ENCODE measurements at places on chromosomes 5 and 9. TPM values are rescaled to one million over a fixed set of nuclear protein-coding genes. Genes with fewer than 3 reads are reported as not detected.
A peak's percentile ranks its signal among the peaks of the same experiment; 100 is the strongest.

DNA sequence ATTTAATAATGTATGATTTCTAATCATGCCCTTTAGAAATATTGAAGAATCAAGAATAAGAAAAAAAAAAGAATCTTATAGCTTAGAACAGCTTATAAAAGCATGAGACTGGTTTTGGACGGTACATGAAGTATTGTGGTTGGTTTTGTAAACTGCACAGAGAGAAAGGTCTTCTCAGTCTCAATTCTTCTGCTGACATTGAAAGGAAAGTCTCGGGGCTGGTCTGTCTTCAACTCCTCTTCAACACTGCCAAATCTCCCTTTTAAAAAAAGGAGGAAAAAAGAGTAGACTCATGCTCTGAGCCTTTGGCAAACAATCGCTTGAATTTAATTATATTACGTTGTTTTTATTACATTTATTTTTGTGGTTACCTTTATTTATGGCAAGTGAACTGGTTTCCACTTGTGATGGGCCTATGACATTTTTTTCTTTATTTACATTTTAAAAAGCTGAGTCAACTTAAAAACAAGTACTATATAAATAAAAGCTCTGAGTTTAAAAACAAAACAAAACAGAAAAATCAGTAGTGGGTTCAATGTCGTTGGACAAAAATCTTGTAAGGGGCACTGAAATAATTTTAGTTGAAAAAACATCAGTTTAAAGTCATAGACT, 32.8 kb upstream of the EBF1 start:
- no peaks in the 10 kb centered on the region for H3K4me1 ChIP-seq
- H3K27me3 ChIP-seq: no peaks in the 10 kb centered on the region
- H3K27ac ChIP-seq: no peak overlapping the region
- no peak for DNase-seq
- H3K36me3 ChIP-seq: no peaks in the 10 kb centered on the region
- H3K4me3 ChIP-seq: no peak overlapping the region

GRCh38 chr9:26058111-26058895, 380.1 kb upstream of the TUSC1 start:
- no peak overlapping the region for H3K4me3 ChIP-seq
- DNase-seq: no peak
- no peaks in the 10 kb centered on the region for H3K4me1 ChIP-seq
- no peaks in the 10 kb centered on the region for H3K36me3 ChIP-seq
- no peak overlapping the region for H3K27ac ChIP-seq

DNA sequence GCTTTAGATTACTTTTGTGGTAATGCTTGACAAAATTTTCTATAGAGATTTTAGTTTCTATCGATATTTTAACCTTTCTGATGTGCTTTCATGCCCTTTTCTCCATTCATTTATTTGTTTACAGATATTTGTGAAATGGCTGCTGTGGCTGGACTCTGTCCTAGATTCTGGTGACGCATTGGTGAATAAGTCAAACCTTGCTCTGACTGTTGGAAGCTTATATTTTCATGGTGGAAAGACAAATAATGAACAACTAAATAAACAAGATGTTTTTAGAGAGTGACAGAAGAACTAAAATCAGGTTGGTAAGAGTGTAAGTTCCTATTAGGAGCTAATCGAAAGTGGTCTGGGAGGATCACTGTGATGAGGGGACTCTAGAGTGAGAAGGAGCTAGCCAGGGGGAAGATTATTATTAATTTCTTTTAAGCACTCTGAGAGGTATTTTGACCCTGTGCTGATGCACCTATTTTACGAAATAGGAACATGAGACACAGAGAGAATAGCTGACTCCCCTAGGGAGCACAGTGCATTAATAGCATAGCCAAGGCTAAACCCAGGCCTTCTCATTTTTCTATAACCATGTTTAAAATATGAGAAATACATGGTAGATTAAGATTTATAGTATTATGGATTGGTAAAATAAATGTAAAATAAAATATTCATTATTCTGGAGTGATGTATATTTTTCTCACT, 411.9 kb upstream of the ARRDC3 start:
- no peaks in the 10 kb centered on the region for H3K36me3 ChIP-seq
- no peak overlapping the region for H3K27ac ChIP-seq
- H3K4me1 ChIP-seq: no peaks in the 10 kb centered on the region
- H3K27me3 ChIP-seq: no peaks in the 10 kb centered on the region
- DNase-seq: no peak

- H3K36me3 ChIP-seq: no peaks in the 10 kb centered on the region
- H3K4me3 ChIP-seq: no peak overlapping the region
- no peak overlapping the region for H3K27ac ChIP-seq
- H3K27me3 ChIP-seq: peaks cover 28% of the 10 kb centered on the region
- no peak for DNase-seq
Observed at GRCh38 chr9:137149942-137150616, 11.1 kb downstream of the GRIN1 start.

- no peak overlapping the region for H3K4me3 ChIP-seq
- DNase-seq: peak; percentile 53
- H3K36me3 ChIP-seq: no peaks in the 10 kb centered on the region
Observed at GRCh38 chr5:62720031-62720441, 141.4 kb downstream of the LRRC70 start.

DNA sequence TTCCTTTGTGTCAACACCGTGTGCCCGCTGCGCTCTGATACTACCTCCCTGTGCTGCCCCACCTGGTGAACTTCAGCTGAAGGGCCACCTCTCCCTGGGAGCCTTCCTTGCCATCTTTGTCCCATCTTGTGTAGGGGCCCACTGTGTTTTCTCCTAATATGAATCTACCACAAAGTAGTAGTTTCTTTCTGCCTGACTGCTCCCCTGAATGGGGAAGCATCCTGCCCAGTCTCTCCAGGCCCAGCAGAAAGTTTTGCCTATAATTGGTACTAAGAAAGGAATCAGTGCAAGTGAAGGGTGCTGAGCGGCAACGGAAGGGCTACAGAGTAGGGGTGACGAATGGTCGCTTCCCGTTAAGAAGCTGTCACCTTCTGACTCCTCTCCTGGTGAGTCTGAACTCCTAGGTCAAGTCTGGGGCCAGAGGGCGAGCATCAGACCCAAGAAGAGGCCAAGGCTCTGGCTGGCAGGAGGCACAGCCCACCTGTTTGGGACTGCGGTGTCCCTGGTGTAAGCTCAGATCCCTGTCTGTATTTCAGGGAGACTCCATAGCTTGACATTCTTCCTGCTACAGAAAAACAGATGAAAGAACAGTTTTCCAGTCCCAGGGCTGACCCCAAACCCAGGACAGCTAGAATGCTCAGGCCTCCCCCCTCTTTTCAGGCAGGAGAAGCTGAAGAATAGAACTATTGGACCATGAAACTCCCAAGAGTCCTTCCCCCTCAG, 24.1 kb downstream of the WWC1 start:
- no peak for DNase-seq
- no peak overlapping the region for H3K4me3 ChIP-seq
- H3K27me3 ChIP-seq: no peaks in the 10 kb centered on the region
- H3K27ac ChIP-seq: peak overlapping the region; percentile 68

The ARID3C gene
- not detected for total RNA-seq

GRCh38 chr5:14663734-14664269, 716 bp upstream of the OTULIN start:
- no peaks in the 10 kb centered on the region for H3K36me3 ChIP-seq
- H3K4me3 ChIP-seq: peak overlapping the region; percentile 84
- peak overlapping the region; percentile 96 for H3K27ac ChIP-seq
- DNase-seq: no peak

GRCh38 chr9:7147121-7148090, 389.6 kb downstream of the KDM4C start:
- H3K27ac ChIP-seq: no peak overlapping the region
- peaks cover 12% of the 10 kb centered on the region for H3K36me3 ChIP-seq
- DNase-seq: no peak

DNA sequence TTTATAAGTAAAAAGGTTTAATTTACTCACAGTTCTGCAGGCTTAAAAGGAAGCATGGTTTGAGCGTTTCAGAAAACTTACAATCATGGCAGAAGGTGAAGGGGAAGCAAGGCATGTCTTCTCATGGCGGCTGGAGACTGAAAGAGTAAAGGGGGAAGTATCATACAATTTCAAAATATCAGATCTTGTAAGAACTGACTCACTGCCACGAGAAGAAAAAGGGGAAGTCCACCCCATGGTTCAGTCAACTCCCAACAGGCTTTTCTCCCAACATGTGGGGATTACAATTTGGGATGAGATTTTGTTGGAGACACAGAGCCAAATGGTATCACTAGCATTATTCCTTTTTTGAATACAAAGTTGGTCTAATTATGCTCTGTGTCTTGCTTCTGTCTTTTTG, 627.9 kb upstream of the ST8SIA4 start:
- no peak overlapping the region for H3K27ac ChIP-seq
- no peak overlapping the region for H3K4me3 ChIP-seq
- no peaks in the 10 kb centered on the region for H3K36me3 ChIP-seq
- no peaks in the 10 kb centered on the region for H3K27me3 ChIP-seq
- H3K4me1 ChIP-seq: no peaks in the 10 kb centered on the region
- DNase-seq: no peak

DNA sequence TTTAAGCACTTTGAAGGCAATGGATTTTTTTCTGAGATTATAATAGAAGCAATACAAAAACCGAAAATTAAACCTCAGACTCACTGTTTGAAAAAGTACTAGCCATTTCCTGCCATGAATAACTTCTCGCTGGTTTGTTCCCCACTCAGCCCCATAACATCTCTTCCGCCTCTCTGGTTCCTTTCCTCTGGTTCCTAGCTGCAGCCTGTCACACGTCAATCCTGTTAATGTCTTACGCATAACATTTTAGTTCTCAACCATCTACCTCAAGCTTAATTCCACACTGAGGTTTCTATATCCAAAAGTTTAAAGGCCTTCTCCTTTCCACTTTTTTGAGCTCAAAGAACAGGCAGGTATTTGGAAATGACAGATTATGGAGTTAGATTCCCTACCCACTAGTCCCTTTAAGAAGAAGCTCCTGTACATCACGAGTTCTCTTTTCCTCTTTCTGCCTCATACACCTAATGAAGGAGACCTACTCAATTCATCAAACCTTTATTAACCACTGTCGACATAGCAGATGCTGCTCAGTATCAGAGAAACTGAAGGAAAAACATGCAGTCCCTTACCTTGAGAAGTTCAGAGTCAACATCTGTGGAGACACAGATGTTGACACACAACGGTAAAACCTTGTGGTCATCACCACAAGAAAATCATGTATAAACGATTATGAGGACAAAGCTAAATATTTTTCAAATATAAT, 243.0 kb upstream of the PTGER4 start:
- H3K27me3 ChIP-seq: no peaks in the 10 kb centered on the region
- H3K27ac ChIP-seq: no peak overlapping the region
- no peaks in the 10 kb centered on the region for H3K36me3 ChIP-seq
- no peak overlapping the region for H3K4me3 ChIP-seq
- H3K4me1 ChIP-seq: no peaks in the 10 kb centered on the region
- no peak for DNase-seq

The C5 gene
- total RNA-seq: 22.1 TPM

The PGM5 gene
- 26.3 TPM for total RNA-seq

DNA sequence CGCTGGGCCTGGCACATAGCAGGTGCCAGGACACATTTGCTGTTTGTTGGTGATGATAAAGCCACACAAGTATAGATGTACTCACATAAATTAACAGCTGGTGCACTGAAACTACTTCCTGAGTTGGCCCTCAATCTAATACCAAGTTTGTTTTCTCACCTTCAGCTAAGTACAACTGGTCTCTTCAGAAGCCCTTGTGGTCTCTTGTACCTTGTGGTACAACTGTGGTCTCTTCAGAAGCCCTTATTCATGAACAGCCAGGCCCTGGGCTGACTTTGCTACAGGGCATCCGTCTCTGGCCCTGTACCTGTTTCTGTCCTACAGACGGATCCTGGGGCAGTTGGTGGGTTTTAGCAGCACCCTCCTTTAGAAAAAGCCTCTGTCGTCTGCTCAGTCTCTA, 81.5 kb downstream of the DAB2IP start:
- peaks cover 89% of the 10 kb centered on the region for H3K4me1 ChIP-seq
- no peak for DNase-seq
- no peaks in the 10 kb centered on the region for H3K36me3 ChIP-seq

The ZNF366 gene
- total RNA-seq: 13.6 TPM

The ACER2 gene
- total RNA-seq: 5.9 TPM

The TEX48 gene
- total RNA-seq: not detected

DNA sequence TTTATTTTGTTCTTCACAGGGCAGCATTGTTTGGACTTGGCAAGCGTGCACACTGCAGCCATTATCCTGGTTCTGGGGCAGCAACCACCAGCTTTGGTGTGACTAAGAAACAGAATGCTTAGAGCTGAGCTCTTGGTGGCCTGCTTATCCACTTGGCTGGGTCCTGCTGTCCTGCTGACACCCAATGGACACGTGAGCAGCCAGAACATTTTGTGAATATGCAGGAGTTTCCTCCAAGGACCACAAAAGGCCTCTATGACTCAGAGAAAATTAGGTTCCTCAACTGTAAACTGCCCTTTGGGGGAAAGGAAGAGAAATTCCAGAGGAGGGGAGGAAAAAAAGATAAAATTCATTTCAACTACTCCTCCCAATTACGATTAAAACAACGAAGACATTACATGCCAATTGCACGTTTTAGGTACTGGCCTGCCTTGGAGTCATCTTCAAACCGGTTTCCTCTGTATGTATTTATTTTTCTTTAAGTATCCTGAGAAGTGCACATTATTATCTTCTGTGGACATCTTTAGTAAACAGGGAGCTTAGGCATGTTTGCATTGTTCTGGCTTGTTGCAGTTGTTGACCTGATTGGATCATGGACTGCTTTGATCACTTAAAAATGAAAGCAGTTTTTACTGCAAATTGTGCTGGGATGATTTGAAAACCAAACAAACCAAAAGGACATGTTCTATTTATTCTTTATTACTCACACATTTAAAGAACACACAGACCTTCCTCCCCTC, 82.3 kb upstream of the TLE4 start:
- H3K4me3 ChIP-seq: no peak overlapping the region
- no peaks in the 10 kb centered on the region for H3K36me3 ChIP-seq
- H3K4me1 ChIP-seq: no peaks in the 10 kb centered on the region
- H3K27me3 ChIP-seq: no peaks in the 10 kb centered on the region

The SLC22A4 gene
- 8.5 TPM for total RNA-seq

GRCh38 chr9:117046666-117047327, 359.7 kb downstream of the TRIM32 start:
- DNase-seq: no peak
- no peaks in the 10 kb centered on the region for H3K27me3 ChIP-seq
- H3K4me3 ChIP-seq: no peak overlapping the region
- H3K4me1 ChIP-seq: no peaks in the 10 kb centered on the region
- no peaks in the 10 kb centered on the region for H3K36me3 ChIP-seq

Measured in lower lobe of right lung (tissue), 2 donors.